K562 (cell line): ENCODE measurements at places on chromosomes 5 and 9.
A peak's percentile ranks its signal among the peaks of the same experiment; 100 is the strongest.

DNA sequence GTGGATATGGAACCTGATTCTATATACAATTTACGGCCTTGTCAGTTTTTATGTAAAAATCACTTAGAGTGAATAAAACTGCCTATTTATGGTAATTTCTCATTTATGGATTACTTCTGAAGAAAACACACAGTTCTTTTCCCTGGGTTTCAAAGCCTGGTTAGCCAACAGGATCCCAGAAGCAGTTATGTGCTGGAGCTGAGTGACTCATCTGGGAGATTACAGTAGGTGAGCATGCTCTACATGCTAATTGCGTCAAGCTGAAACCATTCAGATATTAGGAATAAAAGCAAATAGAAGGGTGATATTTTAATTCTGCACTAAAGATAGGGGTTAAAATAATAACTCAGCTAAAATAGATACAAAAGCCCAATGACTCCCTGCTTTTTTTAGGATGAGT, 47.8 kb downstream of the PDE4D start:
- DNase-seq, result no peak

- no peak for DNase-seq
These were observed 24.0 kb downstream of the CDH6 start for GRCh38 chr5:31217446-31217845.

DNA sequence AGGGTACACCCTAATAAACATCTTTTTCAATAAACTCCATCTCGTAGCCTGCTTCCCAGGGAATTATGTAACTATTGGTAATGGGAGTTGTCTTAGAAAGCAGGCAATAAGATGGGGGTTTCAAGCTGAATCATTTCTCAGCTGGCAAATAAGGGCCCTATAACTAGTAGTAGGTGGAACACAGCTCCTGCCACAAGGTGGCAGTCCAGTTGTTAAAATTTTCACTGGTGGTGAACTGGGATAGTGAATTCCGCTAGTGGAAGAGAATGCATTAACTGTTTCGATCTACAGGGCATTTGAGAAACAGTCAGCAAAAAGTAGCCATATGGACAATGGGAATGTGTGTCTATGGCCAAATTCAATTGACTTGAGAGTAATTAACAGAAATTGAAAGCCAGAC, 27.7 kb downstream of the PCDHB15 start:
- no peak for DNase-seq

GRCh38 chr5:113201715-113202114, 225.1 kb downstream of the DCP2 start:
- DNase-seq, result no peak

DNA sequence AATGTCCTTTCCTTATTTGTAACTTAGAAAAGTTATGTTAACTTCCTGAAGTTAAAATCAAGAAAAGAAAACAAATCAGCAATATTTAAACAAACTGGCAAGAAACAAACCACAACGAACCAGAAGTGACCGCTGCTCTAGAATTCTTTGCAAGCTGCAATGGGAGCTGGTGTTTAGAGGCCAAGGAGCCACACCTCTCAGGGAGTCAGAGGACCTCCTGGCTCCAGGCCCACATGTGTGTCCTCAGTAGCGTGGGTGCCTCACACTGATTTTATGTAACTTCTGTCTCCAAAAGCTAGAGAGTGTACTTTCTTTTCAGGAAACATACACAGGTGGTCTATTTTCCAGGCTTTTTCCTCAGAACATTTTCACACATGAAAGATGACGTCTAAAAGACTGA, 100.4 kb downstream of the IRX2 start:
- DNase-seq, result no peak

DNA sequence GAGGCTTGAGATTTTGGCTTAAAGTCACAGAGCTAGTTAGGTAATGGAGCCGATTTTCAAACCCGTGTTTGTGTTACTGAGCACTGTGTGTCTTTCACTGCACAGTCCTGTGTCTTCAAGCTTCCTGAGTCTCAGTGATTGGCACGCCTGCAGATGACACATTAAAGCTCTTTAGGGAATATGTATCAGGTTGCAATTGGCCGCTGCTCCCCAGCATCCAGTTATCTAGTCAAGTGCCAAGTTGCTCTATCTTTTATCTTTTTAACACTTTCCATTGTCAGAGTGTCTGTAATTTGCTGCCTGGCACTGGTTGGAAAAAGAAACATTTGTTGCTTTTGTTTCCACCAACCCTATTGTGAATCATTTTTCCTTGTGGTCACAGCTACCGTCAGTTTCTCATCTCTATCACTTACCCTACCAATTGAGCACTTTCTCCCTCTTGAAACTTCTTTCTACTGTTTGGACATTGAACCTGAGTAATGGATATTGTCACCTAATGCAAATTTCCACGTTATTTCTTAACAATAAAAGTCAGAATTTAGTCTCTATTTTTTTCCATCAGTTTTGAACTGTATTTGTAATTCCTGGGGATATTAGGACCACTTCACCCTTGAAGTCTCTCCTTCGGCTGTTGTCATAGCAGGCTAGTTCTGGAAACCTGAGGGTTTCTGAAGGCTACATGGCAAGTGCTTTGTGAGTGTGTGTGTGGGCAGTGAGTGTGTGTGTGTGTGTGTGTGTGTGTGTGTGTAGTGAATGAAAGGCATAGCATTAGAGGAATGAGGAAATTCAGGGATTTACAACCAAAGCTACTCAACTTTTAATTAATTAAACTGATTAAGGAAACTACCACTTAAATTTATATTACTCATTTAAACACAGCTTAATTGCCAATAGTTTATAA, 274.3 kb downstream of the ISL1 start:
- DNase-seq, result no peak

- DNase-seq, result no peak
These were observed 217.8 kb upstream of the TLE4 start for GRCh38 chr9:79353856-79354520.

DNA sequence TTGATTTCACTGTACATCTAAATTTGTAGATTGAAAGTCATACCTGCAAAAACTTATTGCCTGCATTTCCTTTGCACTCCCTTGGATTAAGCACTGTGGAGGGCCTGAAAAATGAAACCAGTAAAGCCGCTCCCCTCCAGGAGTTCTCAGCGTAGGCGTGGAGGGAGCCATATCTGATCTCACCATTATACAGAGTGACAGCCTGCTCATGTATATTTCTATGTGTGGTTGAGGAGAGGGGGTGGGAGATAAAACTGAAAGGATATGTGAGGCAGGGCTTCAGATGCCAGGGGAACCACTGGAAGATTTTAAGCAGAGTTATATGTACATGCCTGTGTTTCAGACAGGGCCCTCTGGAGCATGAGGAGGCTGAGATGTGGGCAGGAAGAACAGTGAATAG, 303.0 kb downstream of the MSX2 start:
- DNase-seq, result no peak

DNA sequence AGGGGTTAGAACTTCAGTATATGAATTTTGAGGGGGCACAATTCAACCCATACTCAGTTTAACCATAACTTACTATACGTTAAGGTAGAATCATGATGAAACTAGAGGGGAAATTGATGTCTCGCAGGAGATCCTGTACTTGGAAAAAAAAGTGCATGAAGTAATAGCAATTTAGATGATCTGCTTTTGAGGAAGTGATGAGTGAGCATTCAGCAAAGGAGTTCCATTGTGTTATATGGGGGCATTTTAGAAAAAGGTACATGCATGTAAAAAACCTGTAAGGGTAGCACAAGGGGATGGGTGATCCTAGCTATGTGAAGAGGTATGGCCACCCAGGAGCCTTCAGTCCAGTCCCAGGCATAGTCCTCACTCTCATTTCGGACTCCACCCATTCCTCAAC, 14.8 kb upstream of the TMC1 start:
- no peak for DNase-seq

- DNase-seq, result no peak
These were observed 745.0 kb downstream of the PRELID2 start for GRCh38 chr5:145090115-145090514.

DNA sequence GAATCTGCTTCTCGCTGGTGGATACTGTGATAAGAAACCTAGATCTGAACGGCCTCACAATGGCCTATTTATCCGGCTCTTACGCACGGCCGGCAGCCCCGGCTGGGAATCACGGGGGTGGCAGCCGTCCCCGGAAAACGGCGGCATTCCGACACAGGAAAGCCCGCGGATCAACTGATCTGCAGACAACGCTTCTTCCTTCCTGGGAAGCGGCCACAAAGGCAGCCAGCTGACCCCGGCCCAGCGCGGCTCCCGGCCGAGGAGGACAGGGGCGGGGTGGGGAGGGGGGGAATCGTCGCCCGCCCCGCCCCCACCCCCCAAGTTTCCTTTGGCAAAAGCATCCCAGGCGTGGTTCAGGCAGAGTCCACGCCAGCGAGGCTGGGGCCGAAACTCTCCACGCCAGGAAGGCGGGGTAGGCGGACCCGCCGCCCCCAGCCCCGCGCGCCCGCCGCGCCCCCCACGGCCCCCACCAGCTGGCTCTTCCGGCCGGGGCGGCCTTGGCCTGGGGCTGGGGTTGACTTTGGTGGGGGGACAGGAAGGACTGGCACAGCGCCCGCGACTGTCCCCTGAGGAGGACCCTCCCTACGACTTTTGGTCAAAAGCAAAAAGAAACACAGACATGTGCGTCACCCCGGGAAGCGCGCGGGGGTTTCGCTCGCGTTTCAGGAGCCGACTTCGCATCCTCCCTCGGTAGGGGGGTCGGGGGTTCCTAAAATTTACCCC, 247.7 kb upstream of the ANKRD55 start:
- no peak for DNase-seq

DNA sequence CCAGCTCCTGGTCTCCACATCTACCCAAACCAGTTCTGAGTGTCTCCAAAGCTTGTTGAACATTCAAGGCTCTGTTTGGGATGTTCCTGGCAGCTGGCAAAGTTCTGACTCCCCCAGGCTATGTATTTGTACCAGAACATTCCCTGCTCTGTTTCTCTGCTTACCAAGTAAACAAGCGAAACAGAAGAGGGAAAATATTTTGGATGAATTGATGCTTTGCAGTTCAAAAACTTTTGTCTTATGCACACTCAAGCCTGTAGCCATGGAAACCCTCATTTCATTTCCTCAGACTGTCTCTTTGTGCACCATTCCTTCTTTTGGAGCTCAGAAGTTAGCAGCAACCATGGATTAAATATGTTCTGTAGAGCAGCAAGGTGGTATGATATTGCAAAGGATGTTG, 145.8 kb downstream of the ACTL7B start:
- DNase-seq, result no peak

DNA sequence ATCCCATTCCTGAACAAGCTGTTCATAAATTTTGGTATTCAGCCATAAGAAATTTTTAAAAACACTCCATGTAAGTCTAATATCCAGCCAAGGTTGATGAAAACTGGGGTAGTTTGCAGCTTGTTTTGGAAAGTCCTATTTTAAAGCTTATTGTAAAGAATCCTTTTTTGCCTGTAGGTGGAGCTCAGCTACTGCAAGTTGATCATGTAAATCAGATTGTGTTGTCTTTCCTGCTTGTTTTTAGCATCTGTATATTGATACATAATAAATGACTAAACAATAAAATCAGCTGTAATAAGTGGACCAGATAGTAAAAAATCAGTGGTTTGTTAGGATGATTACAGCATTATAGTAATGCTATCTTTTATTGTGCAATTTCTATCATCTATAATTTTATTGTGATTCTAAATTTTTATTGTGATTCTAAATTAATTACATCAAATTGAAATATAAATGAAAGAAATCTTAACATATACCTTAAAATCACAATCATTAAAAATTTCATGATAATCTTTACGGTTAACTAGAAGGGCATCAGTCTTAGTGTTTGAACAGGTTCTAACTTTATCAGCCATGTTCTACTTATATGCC, 42.4 kb downstream of the CWC27 start:
- DNase-seq, result peak; percentile 43

DNA sequence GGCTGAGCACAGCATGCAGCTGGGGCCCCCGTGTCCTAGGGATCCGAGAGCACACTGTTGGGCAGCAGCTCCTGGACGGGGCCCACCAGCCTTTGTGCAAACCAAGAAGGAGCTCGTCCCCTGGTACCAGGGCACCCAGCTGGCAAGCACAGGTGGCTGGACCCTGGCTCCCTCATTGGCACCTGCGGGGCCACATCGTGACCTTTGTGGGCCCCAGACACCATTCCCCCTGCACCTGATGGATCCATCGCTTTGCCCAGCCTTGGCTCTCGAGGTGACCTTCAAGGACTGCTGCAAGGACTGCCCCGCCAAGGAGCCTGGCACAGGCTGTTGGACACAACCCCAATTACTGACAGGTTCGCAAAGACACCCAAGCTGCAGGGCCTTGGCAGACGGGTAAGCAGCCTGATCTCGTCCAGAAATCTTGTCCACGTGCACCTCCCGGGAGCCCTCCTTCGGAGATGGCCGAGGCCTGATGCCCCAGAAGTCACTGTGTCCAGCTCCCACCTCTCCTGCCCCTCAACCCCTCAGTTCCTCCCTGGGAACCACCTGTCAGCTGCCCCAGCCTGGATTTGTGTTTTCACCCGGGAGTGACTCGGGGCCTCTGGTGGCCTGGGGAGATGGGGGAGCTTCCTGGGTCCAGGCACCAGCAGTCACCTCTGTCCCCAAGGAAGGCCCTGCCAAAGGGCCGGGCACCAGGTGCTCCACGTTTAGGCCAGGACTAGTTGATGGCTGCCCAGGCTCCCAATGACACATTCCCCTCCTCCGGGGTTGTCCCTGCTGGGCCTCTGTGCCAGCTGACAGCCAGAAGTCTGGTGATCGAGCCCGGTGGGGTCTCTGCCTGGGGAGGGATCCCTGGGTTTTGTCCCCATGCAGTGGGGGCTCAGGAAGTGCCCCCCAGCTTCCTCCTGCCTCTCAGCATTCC, 137.1 kb upstream of the PPP1R26 start:
- DNase-seq, result no peak

GRCh38 chr9:95609426-95609825, 92.7 kb upstream of the PTCH1 start:
- no peak for DNase-seq

- DNase-seq, result no peak
These were observed 603.0 kb downstream of the NR2F1-AS1 start for GRCh38 chr5:92977846-92978540.

GRCh38 chr9:68522954-68523353, 17.7 kb downstream of the TMEM252 start:
- no peak for DNase-seq

DNA sequence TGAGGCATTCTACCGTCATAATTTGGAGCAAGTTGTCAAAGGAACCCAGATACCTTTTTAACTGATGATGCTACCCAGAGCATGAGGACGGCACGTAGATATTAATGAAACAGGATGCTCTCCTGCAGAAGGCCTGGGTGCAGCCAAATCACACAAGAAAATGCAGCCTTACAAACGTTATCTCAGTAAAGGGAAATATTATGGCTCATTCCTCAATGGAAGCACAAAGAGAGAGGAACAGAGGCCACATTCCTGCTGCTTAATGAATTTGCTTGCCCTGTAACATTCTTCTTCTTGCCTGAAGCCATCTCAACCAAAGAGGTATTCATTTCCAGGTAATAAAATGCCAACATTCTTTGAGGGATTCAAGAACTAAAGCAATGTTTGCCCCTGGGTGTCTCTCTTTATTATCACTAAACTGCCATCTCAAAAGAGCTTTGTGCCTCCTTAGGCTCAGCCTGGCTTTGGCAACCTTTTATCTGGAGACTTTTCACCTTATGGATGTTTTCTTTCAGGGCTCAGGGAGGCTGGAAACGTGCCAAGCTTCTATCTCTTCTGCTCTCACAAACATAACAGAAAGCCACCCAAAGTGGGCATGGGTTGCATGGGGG, 92.9 kb downstream of the TNC start:
- no peak for DNase-seq
